NCI-H2081 treated with DMSO at 0.1 percent for 48 hours (cell line): ENCODE measurements at places on chromosomes 4 and X.

GRCh38 chrX:13658602-13659001 is 5.7 kb downstream of the TCEANC start:
- DNase-seq, result no peak

DNA sequence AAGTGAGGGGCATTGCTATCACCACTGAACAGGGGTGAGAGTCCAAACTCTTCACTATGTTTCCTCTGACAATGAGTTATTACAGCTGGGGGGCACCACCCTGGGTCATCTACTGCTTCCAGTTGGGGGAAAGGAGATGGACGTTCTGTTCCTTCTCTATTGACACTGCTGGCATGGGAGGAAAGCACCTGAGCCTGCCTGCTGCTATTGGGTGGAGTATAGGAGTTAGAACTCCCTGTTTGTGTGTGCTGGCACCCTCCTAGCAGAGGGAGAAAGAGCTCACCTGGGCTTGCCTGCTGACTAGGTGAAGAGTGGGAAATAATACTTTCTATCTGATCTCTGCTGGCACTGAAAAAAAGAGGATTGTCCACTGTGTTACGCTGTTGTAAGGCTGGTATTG is 163.8 kb downstream of the MSN start:
- no peak for DNase-seq

GRCh38 chr4:63049278-63049677 is 1360.0 kb downstream of the TECRL start:
- no peak for DNase-seq

- no peak for DNase-seq
These were observed 25.2 kb upstream of the G3BP2 start for GRCh38 chr4:75698162-75698962.

GRCh38 chr4:7987148-7987989 is 47.7 kb upstream of the AFAP1 start:
- DNase-seq, result no peak

DNA sequence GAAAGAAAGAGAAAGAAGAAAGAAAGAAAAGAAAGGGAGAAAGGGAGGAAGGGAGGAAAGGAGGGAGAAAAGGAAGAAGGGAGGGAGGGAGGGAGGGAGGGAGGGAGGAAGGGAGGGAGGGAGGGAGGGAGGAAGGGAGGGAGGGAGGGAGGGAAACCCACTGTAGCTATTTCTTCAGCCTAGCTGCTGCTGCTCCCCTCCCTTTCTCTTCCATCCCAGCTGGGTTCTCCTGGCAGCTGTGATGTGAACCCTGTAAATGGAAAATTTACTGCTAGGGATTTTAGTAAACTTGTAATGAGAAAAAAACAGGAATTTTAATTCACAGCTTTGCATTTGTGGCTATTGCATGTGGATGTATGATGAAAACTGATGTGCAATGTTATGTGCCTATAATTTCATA is 8.0 kb downstream of the NR0B1 start:
- DNase-seq, result no peak
